ENCODE measurements at places on chromosomes 2 and 18. TPM values are rescaled to one million over a fixed set of nuclear protein-coding genes. Genes with fewer than 3 reads are reported as not detected.
A peak's percentile ranks its signal among the peaks of the same experiment; 100 is the strongest.

DNA sequence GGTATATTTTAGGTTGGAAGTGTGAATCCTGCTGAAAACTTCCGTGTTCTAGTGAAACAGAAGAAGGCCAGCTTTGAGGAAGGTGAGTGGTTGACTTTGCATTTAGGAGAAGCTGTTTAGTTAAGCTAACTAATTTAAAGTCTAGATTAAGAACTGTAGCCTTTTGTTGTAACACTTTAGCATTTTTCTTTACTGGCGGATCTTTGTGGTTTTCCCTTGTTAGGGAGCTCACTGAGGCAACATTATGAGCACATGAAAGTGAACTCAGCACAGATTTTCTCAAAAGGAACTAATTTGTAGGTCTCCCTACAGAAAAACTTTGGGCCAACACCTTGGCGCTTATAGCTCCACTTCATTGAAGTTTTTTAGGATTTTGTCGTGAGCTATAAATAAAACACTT is 52.8 kb downstream of the XRCC5 start:
- DNase-seq = no peak
- H3K27ac ChIP-seq = no peak overlapping the region
- peaks cover 64% of the 10 kb centered on the region for H3K36me3 ChIP-seq
- H3K27me3 ChIP-seq = no peaks in the 10 kb centered on the region

SLC19A3 gene
- 0.65 TPM for total RNA-seq

GRCh38 chr2:160249876-160250275 is 49.8 kb upstream of the ITGB6 start:
- H3K27ac ChIP-seq = no peak overlapping the region
- H3K36me3 ChIP-seq = no peaks in the 10 kb centered on the region
- peaks cover 10% of the 10 kb centered on the region for H3K4me1 ChIP-seq
- DNase-seq = no peak

- DNase-seq = peak; percentile 77
- H3K36me3 ChIP-seq = no peaks in the 10 kb centered on the region
- H3K27me3 ChIP-seq = peaks cover 28% of the 10 kb centered on the region
- H3K27ac ChIP-seq = no peak overlapping the region
Measured at GRCh38 chr2:236177967-236178889, 10.0 kb upstream of the GBX2 start.

Measured in GM23248 (cell line).